ENCODE measurements at places on chromosomes 4 and X. TPM values are rescaled to one million over a fixed set of nuclear protein-coding genes. Genes with fewer than 3 reads are reported as not detected.

DMRTC1B gene
- total RNA-seq, result not detected

HDAC6 gene
- 21.7 TPM for total RNA-seq

TBX22 gene
- total RNA-seq, result not detected

VCX3B gene
- total RNA-seq, result not detected

HDX gene
- total RNA-seq, result 4.5 TPM

TCEAL7 gene
- 58.9 TPM for total RNA-seq

CTAG1B gene
- not detected for total RNA-seq

OR13H1 gene
- not detected for total RNA-seq

TMEM33 gene
- total RNA-seq, result 38.6 TPM

REELD1 gene
- not detected for total RNA-seq

PAGE5 gene
- total RNA-seq, result not detected

C4orf50 gene
- under 0.01 TPM for total RNA-seq

CLDN34 gene
- total RNA-seq, result not detected

FRMPD3 gene
- under 0.01 TPM for total RNA-seq

UGT2A3 gene
- 0.28 TPM for total RNA-seq

SPANXD gene
- total RNA-seq, result not detected

TNMD gene
- total RNA-seq, result not detected

ALPK1 gene
- total RNA-seq, result 5.9 TPM

FAM156B gene
- 17.6 TPM for total RNA-seq

GABRG1 gene
- total RNA-seq, result not detected

SPANXB1 gene
- not detected for total RNA-seq

PDZD4 gene
- total RNA-seq, result 0.56 TPM

SLC16A2 gene
- total RNA-seq, result 7.3 TPM

JADE1 gene
- 33.0 TPM for total RNA-seq
